ENCODE measurements at places on chromosomes 3 and 15.

DNA sequence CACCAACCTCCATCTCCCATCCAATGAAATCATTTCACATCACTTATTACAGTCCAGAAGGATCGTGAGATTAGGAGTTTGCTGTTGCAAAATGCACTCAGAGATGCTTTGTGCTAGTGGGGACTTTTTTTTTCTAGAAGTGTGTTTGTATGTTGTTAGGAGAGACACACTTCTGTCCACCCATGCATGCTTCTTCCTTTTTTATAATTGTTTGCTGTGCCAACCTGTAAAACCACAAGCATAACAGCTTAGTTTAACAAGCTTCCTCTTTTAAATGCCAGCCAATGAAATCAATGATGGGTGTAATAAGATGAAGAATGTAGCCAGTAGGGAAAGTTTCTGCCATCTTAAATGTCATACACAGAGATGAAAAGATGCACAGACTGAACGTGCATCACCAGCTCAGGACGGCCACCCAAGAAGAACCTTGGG lies 305.6 kb upstream of the STT3B start:
- no peak for DNase-seq

DNA sequence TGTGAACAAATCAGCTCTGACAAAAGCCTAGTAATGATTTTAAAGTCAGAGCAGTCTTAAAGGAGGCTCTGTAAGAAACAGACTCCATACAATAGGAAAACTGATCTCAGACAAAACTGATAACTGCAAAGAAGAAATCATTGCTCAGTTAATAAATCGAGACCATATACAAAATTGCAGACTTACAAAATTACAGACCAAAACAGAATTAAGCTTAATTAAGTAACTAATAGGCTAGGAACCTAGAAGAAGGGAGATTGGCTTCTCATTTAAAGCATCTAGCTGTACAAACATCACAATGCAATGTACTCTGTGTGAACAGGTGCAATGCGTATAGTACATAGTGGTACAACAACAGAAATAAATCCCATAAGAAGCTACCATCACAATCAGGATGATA lies 46.3 kb downstream of the ZBTB20 start:
- DNase-seq = no peak

- DNase-seq = no peak
These were observed 492.4 kb upstream of the FRG2C start for GRCh38 chr3:75171630-75172230.

GRCh38 chr3:123813876-123814275 lies 70.3 kb downstream of the MYLK start:
- DNase-seq = no peak

GRCh38 chr15:51879555-51879954 lies 50.1 kb downstream of the TMOD3 start:
- DNase-seq = no peak

DNA sequence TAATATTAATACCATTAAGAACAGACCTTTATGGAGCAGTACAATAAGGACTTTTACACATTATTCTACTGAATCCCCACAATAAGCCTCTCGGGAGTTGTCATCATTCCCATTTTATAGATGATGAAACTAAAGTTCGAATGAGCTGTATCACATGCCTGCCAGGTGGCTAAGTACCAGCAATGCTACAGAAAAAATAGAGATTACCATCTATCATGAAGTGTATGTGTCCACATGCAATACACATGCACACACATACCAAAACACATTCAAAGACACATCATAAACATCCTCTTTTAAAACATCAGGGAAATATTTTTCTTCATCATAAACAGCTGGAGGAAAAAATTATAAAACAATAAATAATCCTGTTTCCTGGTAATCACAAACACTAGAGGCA lies 136.6 kb downstream of the SUCLG2 start:
- DNase-seq = no peak

DNA sequence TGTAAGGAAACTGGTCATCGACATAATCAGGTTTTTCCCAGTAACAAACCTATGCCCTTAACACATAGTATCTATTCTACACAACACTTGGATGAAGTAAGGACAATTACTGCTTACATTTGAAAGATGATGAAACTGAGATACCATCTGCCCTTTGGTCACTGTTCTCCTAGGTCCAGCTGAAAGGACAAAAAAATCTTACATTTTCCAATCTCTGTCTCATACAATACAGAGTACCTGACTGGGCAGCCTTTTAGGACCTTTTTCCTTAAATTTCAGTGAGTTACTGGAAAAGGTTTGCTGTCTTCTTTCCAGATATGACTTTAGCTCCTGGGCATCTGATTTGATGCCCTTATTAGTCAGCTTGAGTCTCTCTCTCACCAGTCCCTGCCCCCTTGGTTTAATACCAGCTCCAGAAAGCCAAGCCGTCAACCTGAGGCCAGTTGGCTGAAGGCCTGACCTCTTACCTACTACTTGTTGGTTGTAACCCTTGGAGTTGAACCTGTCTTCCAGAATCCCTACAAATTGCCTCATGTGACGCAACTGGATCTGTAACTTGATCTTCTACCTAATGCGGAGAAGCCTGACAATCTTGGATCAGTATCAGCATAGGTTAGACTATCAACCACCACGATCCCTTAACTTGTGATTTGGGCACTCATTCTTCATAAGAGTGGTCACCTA lies 355.3 kb upstream of the ZNF385D start:
- DNase-seq = no peak

GRCh38 chr3:72187131-72187530 lies 402.2 kb upstream of the PROK2 start:
- no peak for DNase-seq

Data from GOT3 (cell line).